ENCODE measurements at places on chromosomes 7 and 10. TPM values are rescaled to one million over a fixed set of nuclear protein-coding genes. Genes with fewer than 3 reads are reported as not detected.

Gene URGCP
- 35.7 TPM for total RNA-seq

Gene MORN4
- 6.9 TPM for total RNA-seq

Gene EIF3B
- 189 TPM for total RNA-seq

Gene PPP1R3C
- total RNA-seq = 201 TPM

Gene CAV1
- total RNA-seq = 405 TPM

Gene BTBD16
- total RNA-seq = not detected

Measured in smooth muscle cell of the pulmonary artery (primary cell).